ENCODE measurements at places on chromosomes 3 and 15.
A peak's percentile ranks its signal among the peaks of the same experiment; 100 is the strongest.

- no peak for DNase-seq
Measured at GRCh38 chr15:91017716-91018115, 4.7 kb downstream of the VPS33B start.

GRCh38 chr15:77033729-77034671 is 36.9 kb downstream of the TSPAN3 start:
- DNase-seq, result peak; percentile 42

DNA sequence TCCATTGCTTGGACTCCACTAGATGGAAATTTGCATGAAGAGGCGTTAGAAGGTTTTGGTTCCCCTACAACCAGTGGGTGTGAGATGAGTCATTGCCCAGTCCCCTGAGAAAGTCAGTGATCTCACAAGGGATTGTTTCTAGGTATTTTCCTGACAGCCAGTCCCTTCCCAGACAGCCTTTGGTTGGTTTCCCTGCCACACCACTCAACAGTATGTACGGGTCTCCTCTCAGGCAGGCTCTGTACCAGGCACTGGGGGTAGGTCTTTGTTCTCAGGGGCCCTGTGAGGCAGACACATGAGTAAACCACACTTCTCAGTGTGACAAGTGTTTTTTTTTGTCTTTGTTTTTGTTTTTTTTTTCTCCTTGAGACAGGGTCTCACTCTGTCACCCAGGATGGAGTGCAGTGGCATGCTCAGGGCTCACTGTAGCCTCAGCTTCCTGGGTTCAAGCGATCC is 4.0 kb downstream of the LAMP3 start:
- DNase-seq, result no peak

DNA sequence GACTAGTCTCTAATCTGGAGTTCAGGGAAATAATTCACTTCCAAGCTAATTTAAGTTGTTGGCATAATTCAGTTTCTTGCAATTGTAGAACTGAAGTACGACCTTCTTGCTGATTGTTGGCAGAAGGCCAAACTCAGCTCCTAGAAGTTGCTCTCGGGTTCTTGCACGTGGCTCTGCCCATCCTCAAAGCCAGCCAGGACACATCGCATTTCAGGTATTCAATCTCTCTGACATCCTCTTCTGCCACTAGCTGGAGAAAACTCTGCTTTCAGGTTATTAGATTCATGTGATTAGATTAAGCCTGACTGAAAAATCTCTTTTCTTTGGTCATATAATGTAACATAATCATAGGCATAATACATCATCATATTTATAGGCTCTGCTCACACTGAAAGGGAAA is 362.0 kb downstream of the ZPLD1 start:
- no peak for DNase-seq

DNA sequence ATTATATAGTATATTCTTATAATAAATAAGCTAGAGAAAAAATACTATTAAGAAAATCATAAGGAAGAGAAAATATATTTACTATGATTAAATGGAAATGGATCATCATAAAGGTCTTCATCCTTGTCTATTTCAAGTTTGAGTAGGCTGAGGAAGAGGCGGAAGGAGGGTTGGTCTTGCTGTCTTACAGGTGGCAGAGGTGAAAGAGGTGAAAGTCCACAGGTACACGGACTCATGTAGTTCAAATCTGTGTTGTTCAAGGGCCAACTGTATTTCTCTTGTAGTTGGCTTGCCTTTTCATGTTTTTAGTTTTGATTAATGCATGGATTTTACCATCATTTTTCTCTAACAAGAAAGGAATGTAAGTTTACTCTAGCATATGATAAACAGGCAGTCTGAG is 41.7 kb downstream of the PDCD6IP start:
- no peak for DNase-seq

- DNase-seq, result no peak
Measured at GRCh38 chr3:29171043-29171990, 109.6 kb upstream of the RBMS3 start.

DNA sequence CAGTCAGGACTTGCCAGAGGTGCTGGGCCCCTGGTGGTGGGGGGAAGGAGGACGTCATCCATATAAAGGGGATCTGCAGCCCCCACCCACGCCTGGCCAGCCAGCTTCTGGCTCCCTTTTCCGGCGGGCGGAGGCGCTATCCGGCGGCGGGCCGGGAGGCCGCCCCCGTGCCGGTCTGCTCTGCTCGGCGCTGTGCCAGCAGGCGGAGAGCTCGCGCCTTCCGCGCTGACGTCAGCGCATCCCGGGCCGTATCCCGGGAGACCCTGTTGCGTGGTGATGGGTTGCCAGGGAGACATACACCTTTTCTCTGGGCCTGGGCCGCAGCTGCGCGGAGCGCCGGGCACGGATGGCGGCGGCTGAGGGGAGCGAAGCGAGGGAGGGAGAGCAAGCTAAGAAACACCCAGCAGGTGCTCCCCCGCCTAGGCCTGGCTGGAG is 1.1 kb downstream of the FAM131A start:
- no peak for DNase-seq

- DNase-seq, result no peak
Measured at GRCh38 chr15:37758412-37758811, 176.0 kb upstream of the TMCO5A start.

DNA sequence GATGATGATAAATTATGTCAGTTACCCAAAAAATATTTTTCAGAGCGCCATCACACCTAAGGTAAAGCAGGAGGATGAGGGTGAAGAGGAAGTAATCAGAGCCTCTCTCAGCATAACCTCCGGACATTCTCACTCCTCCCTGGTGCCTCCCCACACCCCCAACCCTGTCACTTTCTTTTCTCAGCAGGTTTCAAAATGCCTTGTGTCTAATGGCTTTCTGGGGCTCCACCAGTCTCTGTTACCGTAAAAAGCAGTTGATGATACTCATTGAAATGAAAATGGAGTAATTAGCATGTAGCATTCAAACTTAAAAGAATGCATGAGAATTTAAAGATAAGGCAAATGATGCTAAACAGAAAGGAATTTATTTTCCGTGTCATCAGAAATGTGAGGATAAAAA is 180.0 kb downstream of the ERC2 start:
- DNase-seq, result no peak

- DNase-seq, result no peak
Measured at GRCh38 chr3:23795096-23795495, 10.7 kb upstream of the UBE2E1 start.

DNA sequence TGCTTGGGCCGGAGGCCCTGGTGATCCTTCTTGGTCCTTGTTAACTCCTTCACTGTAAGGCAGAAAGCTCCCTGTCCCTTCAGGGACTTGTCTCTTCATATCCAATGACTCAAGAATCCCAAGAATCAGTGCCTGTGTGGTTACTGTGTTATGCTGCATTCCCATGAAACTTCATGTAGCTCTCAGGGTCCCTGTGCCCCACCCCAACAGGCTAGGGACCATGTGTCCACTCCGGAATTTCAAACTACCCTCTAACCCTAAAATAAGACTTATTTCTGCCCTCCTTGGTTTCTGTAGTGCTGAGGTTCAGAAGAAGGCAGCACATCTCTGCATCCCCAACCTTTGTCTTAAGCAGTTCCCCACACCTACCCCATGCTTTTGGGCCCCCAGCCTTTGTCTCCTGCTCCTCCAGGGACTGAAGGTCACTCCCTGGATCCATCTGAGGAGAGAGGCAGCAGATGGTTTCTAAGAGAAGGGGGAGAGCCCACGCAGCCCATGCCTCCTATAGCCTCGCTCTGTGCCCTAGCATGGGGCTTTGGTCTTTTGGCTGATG is 531 bp upstream of the MAP1A start:
- DNase-seq, result no peak

GRCh38 chr15:70145261-70145660 is 47.5 kb upstream of the TLE3 start:
- DNase-seq, result no peak

Data from lower lobe of right lung (tissue), 2 donors.